ENCODE measurements at places on chromosomes 5 and 9.

- DNase-seq, result no peak
These were observed 7.7 kb downstream of the RABL6 start for GRCh38 chr9:136815422-136815782.

DNA sequence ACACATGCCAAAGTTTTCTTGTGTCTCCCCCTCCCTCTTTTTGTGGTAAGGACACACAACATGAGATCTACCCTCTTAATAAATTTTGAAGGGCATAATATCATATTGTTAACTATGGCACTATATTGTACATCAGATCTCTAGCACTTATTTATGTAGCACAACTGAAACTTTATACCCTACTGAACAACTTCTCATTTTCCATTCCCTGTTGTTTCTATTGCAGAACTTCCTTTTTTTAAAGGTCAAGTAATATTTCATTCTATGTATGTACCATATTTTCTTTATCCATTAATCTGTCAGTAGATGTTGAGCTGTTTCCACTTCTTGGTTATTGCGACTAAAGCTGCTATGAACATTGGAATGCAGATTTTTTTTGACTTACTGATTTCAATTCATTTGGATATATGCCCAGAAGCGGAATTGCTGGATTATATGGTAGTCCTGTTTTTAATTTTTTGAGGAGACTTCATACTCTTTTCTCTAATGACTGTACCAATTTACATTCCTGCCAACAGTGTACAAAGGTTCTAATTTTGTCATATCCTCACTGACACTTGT is 305.3 kb downstream of the PRR16 start:
- DNase-seq, result no peak

DNA sequence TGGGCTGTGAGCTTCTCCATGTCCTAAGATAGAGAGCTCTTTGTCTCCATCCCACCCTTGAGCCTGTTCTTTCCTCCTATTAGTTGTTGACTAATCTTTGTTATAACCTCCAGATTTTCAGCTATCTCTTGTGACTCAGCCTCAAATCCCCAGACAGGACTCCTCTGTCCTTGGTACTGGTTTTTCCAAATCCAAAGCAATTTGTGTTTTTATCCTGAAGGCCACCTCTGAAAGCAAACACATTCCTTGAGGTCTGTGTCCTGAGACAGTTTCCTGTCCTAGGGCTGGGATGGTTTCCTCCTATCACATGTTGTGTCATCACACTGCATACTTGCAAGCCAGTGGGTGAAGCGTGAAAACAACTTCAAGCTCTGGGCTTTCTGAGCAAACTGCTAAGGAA is 8.5 kb downstream of the TNC start:
- no peak for DNase-seq

DNA sequence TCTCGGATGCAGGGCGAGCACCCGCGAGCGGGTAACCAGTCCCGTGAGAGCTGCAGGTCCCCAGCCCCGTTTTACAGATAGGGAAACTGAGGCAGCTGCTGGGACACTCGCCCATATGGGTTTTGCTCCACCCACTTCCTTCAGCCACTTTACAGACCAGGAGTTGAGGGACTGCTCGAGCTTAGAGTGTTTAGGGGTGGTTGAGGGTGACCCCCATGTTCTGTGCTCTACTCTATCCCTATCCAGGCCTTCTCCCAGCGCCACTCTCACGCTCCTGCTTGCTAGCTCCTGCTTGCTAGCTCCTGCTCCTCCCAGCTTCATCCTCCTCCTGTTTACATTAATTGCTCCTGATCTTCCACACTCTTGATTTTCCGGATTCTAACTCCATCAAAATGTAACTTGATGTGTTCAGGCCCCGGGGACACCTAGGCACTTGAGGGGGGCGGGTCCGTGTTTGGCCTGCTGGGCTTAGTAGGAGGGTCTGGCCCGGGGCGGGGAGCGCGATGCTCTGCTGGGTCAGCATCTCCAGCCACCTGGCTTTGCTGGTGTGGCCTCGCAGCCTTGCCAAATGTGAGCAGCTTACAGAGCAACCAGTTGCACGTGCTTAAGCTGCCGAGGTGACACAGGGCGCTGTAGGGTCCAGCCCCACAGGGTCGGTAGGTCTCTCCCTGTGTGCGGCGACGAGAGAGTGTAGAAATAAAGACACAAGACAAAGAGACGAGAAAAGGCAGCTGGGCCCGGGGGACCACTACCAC is 1.5 kb upstream of the PTGES2 start:
- no peak for DNase-seq

GRCh38 chr5:111675201-111675934 is 81.6 kb downstream of the NREP start:
- DNase-seq, result no peak

DNA sequence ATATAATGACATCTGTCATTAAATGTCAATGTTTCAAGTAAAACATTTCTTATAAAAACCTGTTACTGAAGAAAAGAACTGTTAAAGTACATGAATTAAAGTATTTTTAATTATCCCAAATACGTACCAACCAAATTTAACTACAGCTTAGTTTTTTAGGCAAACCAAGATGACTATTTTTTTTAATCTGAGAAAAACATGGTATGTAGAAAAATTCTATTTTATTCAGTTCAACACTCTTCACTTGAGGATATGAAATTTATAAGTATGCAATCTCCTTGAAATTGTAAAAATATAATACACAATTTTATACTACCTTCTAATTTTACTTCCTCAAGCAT is 75.3 kb upstream of the IFNE start:
- no peak for DNase-seq

- no peak for DNase-seq
These were observed 169.3 kb downstream of the PAX5 start for GRCh38 chr9:36864491-36865410.

GRCh38 chr5:85096421-85096820 is 711.7 kb upstream of the EDIL3 start:
- DNase-seq, result no peak

GRCh38 chr5:7705736-7706135 is 145.2 kb downstream of the CFAP90 start:
- DNase-seq, result no peak

GRCh38 chr5:90689064-90689463 is 130.5 kb downstream of the ADGRV1 start:
- DNase-seq, result no peak

DNA sequence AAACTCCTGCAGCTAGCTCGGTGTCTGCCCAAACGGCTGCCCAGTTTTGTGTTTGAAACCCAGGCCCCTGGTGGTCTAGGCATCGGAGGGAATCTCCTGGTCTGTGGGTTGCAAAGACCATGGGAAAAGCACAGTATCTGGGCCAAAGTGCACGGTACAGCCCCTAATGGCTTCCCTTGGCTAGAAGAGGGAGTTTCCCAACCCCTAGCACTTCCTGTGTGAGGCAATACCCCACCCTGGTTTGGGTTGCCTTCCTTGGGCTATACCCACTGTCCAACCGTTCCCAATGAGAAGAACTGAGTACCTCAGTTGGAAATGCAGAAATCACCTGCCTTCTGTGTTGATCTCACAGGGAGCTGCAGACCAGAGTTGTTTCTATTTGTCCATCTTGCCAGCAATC is 41.8 kb downstream of the CAVIN4 start:
- DNase-seq, result no peak

GRCh38 chr9:101014566-101014965 is 14.0 kb upstream of the PLPPR1 start:
- no peak for DNase-seq

- DNase-seq, result no peak
These were observed 40.1 kb downstream of the SLC38A9 start for GRCh38 chr5:55671975-55672374.

Measured in suppressor macrophage treated with lipopolysaccharide for 1 hour (primary cell).